Activated T-helper 2 cell treated with anti-CD3 and anti-CD28 coated beads, Interferon-gamma antibody, Interleukin-2, Interleukin-4, amounts not matched to agents 10 μg/mL and 5 μg/mL and 100 μg/mL, durations not matched to agents 14 hours and 24 hours and 36 hours (primary cell): ENCODE measurements at places on chromosomes 3 and 15.

DNA sequence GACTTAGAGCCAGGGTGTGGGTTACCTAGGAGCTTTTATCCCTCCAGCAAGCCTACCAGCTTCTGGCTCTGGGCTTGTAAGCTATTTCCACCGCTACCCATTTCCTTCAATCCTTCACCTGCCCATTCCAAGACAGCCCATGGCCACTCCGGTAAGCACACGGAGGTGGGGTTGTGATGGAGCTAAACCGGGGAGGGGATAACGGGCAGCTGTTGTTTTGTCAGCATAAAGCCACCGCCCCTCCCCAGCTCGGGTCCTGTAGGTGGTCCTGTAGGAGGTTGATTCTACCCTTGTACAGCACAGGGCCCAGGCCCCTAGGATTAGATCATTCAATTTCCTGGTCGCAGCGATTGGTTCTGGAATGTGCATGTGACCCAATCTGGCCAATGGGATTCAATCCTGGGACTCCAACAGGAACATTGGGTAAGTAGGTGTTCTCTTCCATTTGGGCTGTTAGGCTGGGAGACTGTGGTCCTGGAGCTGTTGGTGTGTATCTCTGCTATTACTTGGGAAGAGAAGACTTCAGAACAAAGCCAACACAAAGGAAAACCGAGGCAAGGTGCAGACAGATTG, 150.6 kb downstream of the RAB11A start:
- DNase-seq = no peak

- no peak for DNase-seq
Measured at GRCh38 chr3:191509078-191509477, 48.1 kb downstream of the PYDC2 start.

DNA sequence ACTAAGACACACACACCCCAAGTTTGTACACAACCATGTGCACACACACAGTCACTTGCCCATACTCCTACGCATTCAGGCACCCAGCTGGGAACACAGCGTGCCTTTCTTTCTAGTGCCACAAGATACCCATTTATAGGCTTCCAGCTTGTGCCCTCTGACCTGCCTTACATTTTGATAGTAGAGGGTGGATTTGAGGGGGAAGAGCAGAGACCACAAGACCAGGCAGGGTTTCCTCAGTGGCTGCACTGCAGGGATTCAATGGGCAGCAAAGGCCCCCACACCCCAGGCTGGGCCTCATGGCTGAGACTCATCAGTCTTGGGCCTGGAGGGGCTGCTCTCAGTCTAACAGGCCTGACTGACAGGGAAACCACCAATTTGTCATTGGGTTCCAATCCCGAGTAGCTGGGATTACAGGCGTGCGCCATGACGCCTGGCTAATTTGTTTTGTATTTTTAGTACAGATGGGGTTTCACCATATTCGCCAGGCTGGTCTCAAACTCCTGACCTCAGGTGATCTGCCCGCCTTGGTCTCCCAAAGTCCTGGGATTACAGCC, 18.8 kb upstream of the ANKDD1A start:
- DNase-seq = peak; percentile 22

DNA sequence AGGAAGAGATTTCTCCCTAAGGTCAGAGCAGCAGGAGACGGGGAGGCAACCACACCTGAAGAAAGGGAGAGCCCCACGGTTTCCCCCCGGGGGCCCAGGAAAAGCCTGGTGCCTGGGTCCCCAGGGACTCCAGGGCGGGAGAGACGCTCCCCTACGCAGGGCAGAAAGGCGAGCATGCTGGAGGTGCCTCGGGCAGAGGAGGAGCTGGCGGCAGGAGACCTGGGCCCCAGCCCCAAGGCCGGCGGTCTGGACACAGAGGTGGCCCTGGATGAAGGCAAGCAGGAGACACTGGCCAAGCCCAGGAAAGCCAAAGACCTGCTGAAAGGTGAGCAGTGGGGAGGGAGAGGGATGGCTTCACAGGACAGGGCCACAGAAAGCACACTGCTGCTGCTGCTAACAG, 26.2 kb upstream of the SLC28A1 start:
- DNase-seq = no peak

GRCh38 chr15:36858423-36858822, 241.9 kb downstream of the MEIS2 start:
- no peak for DNase-seq

- no peak for DNase-seq
Measured at GRCh38 chr3:66479532-66479947, 21.3 kb downstream of the LRIG1 start.

DNA sequence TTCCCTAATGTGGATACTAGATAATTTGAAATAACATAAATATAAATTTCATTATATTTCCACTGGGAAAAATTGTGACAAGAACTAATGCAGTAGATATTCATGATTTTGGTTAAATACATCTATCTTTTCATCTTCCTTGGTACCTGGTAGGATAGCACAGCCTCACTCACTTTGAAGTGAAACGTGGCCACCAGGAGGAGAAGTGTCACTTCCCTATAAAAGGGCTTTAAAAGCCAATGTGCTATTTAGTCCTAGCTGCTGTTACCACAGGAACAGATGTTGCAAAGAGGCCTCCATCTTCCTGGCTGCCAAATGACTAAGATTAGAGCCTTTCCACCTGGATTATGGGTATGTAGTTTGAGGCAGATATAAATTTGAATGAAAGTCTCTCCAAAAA, 140.0 kb downstream of the PLOD2 start:
- no peak for DNase-seq

DNA sequence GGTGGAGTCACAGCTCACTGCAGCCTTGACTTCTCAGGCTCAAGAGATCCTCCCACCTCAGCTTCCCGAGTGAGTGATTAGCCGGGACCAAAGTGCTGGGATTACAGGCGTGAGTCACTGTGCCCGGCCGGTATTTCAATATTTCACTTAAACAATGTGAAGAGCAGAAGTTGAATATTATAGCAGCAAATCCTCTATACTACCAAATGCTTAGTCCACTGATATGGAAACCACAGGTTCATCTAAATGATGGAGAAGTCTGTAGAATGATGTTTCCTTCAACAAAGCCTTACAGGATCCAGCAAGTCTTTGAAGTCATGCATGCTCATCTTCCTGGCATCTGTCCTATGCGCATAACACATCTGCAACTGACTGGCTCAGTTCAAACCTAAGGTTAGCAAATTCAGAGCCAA, 20.3 kb upstream of the UACA start:
- DNase-seq = no peak

GRCh38 chr3:48428572-48429316, 1.1 kb downstream of the PLXNB1 start:
- DNase-seq = no peak

DNA sequence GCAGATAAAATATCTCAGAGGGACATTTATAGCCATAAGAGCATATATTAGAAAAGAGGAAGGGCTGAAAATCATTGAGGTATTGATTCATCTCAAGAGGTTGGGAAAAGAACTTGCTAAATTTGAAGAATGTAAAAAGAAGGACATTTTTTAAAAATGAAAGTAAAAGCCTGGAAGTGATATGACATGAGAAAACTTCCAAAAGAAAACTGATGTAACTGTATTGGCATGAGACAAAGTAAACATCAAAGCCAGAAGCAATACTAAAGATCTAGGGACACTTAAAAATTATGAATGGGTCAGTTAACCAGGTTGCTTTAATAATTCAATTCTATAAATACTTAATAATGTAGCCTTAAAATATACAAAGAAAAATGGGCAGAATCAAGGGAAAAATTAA, 31.9 kb downstream of the CEP63 start:
- DNase-seq = no peak

- no peak for DNase-seq
Measured at GRCh38 chr15:61654918-61655317, 405.3 kb downstream of the VPS13C start.

- no peak for DNase-seq
Measured at GRCh38 chr3:139679220-139679775, 1.5 kb upstream of the NMNAT3 start.

GRCh38 chr15:35311615-35312014, 226.5 kb upstream of the NANOGP8 start:
- no peak for DNase-seq
